SHP77 (cell line): ENCODE measurements at places on chromosomes 2 and 18.

GRCh38 chr2:121858369-121858768 lies 102.9 kb downstream of the TSN start:
- no peak for DNase-seq

DNA sequence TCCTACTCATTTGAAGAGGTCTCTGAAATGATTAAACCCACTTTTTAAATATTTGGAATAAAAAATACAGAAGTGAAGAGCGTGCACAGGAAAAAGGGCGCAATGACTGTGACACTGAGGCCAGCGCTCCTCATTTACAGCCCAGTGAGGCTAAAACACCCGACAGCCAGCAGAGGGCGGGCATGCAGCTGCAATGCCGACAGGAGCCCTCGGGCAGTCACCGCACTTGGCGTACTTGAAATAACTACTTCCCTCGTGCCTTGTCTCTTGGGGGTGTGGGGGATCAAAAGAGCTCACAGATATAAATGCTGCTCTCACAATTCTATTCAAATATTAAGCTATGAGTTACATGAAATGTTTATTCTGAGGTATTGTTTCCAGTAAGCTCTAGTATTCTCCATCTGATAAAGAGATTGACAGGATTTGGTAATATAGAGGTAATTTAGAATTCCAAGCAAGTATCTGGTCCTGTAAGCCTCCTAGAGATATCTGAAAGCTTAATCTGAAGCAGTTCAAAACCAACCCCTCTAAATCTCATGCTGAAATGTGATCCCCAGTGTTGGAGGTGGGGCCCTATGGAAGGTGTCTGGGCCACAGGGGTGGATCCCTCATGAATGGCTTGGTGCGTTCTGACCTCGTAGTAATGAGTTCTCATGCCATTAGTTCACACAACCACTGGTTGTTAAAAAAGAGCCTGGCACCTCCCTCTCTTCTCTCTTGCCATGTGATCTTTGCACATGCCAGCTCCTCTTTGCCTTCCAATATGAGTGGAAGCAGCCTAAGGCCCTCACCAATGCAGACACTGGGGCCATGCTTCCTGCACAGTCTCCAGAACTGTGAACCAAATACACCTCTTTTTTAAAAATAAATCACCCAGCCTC lies 93.6 kb downstream of the ZAP70 start:
- DNase-seq = peak; percentile 62

GRCh38 chr2:64837925-64838641 lies 151.1 kb upstream of the SLC1A4 start:
- no peak for DNase-seq

DNA sequence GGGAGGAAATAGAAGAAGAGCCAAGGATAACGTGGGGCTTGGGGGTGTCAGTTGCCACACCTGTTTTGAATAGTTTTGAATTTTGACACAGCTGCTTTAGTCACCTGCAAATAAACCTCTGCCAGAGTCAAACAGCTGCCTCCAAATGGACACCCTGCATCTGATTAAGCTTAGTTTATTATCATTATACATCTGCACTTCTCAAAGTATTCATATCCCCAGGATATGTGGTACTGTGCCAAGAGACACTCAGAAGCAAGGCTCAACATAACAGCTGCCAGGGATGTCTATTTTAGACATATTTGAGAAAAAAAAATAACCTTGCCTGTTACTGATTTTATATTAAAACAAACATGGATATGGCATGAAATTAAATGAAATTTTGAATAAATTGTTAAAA lies 122.5 kb upstream of the WDR75 start:
- no peak for DNase-seq

- DNase-seq = no peak
Measured at GRCh38 chr2:226793646-226794045, 6.0 kb downstream of the IRS1 start.

DNA sequence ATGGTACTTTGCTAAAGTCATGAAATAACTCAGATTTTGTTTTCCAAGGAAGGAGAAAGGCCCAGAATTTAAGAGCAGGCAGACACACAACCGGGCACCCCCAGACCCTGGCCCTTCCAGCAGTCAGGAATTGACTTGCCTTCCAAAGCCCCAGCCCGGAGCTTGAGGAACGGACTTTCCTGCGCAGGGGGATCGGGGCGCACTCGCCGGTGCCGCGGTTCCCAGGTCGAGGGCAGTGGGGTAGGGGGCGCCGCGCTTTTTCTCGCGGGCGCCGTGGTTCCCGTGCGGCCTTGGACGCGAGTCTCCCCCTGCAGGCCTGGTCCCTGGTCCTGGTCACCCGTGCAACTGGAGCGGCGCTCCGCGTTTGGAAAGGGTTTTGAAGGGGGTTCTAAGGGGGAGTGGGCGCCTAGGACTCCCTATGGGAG lies 1.2 kb downstream of the ZNF236 start:
- no peak for DNase-seq

- DNase-seq = no peak
Measured at GRCh38 chr2:39492716-39493115, 55.6 kb upstream of the MAP4K3 start.

DNA sequence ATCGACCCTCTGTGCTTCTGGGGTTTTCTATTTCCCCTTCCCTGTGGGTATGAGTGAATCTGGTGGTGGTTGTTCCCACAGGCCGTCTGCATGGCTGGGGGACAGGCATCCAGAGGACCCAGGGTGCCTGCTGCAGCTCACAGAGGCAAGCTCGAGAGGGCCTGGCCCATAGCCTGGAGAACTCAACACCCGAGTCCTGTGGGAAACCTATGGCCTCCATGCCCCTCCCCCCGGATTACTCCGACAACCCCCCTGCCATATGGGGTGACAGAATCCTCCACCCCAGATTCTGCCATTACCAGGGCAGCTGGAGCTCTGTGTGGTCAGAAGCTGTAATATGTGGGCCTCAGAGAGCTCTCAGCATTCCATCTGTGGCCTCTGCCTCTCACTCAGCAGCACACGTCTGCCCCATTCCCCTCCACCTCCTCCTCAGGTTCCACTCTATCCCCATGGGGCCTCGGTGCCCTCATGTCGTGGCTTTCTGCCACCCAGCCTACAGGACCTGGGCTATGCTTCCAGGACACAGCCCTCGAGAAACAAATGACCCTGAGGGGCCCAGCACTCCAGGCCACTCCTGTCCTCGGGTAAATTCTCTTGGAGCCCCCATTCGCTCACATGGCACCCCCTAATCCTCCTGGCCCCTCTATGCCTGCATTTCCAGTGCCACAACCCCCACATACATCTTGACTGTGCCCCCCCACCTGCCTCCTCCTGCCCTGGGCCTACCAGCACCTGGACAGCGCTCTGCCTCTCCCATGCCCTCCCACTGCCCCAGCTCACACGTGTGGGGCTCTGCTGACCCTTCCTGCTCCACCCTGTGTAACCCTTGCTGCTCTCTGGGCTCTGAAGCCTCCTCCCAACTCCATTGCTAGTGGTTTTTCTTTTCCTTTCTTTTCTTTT lies 3.6 kb downstream of the MZT2A start:
- no peak for DNase-seq

DNA sequence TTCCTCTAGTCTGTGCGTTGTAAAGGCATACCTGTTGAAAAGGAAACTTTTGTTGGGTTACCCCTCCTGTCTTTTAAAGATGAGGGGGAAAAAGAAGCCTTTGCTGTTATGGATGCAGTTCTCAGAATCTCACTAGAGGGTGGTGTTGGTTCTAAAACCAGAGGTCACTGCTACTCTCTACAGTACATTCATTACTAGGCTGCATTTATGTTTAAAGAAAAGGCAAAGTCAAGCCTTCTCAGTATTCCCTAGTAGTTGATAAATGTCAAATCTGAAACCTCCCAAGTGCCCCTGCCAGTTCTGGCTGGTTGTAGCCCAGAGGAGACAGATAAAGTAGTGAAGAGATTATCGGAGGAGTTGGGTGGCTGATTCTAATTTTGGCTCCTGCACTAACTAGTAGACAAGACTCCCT lies 1.4 kb upstream of the PLCL1 start:
- peak; percentile 33 for DNase-seq

DNA sequence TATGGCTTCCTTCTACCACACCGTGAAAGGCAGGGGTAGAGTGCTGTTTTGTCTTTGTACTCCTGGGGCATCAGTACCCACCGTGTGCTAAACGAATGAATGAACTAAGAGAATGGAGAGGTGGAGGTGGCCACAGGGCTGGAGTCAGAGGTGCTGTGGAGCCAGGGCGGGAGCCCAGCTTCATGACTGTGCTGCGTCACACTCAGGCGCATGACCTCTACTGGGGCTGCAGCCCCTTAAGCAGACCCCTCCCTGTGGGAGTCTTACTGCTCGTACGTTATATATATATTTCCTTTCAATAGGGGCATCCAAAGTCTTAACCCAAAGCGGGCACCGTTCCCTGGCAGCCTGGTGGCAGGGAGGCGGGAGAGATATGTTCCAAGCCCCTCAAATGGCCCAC lies 18.0 kb upstream of the LBH start:
- DNase-seq = no peak

DNA sequence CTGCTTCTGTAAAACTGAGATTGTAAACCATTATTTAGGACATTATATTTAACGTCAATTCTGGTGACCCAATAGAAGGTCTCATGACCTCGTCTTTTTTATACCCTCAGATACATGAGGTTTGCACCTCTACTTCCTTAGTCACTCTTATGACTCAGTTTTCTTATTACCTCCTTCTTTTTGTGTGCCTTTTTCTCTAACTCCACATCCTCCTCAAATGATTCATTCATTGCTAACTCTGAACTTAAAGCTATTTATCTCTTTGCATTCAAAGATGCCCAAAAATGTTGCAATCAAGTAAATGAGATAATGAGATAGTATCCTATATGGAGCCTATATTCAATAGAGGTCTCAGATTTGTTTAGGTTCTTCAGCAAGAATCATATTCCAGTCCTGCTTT lies 121.0 kb upstream of the KYNU start:
- DNase-seq = no peak

DNA sequence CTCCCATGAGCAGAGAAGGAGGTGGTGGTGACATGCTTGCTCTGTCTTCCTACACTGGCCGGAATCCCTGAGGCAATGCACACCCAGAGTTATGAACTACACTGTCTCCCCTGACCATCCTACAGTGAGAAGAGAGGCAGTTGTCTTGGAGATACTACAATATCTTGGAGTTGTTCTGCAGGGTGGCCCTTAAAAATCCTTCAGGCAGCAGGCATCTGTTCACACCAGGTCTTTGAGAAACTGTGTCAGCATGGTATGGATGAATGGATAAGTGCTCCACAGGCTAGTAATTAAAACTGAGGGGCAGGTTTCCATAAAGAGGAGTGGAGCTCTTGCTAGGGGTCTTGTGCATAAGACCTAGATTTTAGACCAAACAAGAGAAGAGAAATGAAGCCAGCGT lies 223.7 kb upstream of the COPS8 start:
- no peak for DNase-seq

GRCh38 chr18:45726603-45727002 lies 2.6 kb downstream of the SLC14A1 start:
- no peak for DNase-seq

DNA sequence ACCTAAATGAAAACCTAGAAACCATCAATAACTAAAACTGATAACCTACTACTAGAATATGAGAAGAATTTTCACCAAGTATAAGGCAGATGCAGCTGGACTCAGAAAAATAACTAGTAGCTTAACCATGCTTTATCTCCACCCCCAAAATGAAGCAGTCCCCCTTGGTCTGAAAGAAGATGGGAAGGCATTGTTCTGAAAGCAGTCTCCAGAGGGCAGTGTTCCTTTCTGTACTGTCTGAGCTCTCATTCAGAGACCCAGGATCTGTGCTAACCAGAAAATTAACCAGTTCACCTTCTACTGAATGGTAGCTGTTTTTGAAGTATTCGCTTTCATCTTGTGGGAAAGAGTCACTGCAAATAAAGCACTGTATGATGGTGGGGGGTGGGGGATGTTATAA lies 273.0 kb downstream of the PDE11A start:
- DNase-seq = no peak

DNA sequence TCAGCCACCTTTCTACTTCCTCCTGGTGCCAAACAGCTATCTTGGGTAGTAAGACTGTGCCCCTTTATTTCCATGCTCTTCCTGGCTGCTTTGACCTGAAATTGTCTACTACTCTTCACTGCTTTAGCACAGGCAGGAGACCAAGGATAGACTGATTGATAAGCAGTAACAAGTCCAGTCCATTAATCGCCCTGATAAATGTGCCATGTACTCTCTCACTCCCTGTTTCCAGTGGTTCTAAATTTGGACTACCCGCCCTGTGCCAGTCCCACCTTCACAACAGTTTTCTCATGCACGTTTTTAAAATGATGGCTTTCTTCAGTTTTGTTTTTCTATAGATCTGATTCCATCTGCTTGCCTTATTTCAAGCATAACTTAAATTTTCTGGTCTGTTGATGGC lies 189.6 kb upstream of the RBMS1 start:
- DNase-seq = no peak

- no peak for DNase-seq
Measured at GRCh38 chr2:64604155-64604554, 49.6 kb downstream of the SERTAD2 start.

- no peak for DNase-seq
Measured at GRCh38 chr2:147945660-147946059, 74.9 kb downstream of the ORC4 start.

DNA sequence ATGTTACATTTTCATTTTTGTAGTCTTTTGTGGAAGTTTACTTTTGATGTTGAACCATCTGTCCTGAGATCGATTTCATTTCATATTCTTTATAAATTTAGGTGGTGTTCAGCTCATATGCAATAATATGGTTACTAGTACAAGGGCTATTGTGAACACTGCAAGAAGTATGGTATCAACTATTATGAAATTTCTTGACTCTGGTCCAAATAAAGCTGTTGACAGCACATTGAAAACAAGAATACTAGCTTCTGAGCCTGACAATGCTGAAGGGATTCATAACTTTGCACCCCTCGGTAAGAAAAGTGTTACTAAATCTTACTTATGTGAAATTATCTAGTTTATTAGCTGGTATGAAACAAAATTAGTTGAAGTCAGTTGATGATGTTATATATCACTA lies 124.9 kb upstream of the TTC27 start:
- no peak for DNase-seq

GRCh38 chr2:202605174-202605573 lies 29.6 kb upstream of the FAM117B start:
- DNase-seq = no peak

GRCh38 chr2:42185220-42185921 lies 16.2 kb downstream of the EML4 start:
- DNase-seq = no peak

DNA sequence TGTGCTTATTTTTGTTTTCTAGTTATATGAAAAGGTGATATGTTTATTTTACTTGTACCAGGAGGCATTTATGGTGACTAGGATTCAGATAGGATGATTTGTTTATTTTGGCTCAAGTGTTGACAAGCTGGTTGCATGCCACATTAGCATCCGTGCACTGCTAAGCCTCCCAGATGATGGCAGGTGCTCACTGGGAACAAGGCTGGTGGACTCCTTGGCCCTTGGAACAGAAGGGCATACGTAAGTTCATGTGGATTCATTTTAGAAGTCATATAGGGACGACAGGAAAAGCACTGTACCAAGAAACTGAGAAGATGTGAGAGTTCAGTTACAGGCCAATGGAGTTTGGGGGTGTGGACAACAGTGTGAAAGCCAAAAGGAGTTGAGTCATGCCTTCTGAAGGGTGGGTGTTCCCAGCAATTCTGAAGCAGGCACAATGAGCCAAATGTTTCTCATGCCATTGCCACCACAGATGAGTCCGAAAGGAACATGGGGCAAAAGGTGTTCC lies 166.2 kb downstream of the PHLPP1 start:
- DNase-seq = peak; percentile 88

- no peak for DNase-seq
Measured at GRCh38 chr18:5729983-5730699, 165.2 kb downstream of the TMEM200C start.
